ENCODE measurements at places on chromosomes 2 and 18. TPM values are rescaled to one million over a fixed set of nuclear protein-coding genes. Genes with fewer than 3 reads are reported as not detected.

The DSEL gene
- total RNA-seq: 2.4 TPM

DNA sequence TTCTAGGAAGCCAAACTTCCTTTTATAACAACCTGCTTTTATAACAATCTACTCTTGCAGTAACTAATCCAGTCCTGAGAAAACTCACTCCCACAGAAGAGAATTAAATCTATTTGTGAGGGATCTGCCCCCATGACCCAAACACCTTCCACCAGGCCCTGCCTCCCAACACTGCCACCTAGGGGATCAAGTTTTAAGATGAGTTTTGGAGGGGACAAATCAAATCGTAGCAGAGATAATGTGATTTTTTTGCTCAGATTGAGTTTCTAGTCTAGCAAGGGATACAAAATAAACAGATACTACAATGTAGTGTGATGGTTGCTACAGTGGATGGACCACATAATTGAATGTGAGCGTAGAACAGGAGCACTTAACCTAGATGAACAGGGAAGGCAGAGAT, 52.2 kb downstream of the NCOA1 start:
- peak; percentile 3 for DNase-seq

The FAM237A gene
- not detected for total RNA-seq

DNA sequence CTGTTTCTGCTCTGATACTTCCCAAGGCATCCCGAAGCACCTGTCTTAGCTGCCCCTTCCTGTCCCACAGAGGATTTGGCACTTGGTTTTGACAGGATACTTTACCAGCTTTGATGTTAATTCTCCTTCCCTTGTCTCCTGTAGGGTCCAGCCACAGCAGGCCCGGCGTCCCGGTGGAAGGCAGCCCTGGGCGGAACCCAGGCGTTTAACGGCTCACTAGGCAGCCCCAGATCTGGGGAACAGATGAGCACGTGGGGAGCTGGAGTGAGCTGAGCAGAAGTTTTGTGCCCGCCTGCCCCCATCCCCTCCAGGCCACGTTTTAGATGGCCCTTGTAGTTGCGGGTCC, 11.4 kb downstream of the ANKRD23 start:
- no peak for DNase-seq

The GALR1 gene
- not detected for total RNA-seq

The LOXHD1 gene
- total RNA-seq: not detected

The MDH1B gene
- not detected for total RNA-seq

The ASAP2 gene
- total RNA-seq: 0.38 TPM

DNA sequence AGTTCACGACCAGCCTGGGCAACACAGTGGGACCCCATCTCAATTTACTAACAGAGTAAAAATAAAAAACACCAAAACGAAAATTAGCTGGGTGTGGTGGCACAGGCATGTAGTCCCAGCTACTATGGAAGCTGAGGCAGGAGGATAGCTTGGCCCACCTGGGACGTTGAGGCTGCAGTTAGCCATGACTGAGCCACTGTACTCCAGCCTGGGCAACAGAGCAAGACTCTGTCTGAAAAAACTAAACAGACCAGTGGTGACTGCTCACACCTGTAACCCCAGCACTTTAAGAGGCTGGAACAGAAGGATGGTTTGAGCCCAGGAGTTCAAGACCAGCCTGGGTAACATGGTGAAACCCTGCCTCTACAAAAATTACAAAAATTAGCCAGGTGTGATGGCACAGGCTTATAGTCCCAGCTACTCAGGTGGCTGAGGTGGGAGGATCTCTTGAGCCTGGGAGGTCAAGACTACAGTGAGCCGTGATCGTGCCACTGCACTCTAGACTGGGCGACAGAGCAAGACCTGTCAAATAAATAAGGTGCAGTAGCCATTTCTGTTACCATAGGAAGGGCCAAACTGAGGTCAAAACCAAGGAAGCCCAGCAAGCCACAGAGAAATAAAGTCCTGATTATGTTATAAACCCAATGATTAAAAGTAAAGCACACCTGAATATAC, 14.0 kb downstream of the USP34 start:
- DNase-seq: no peak

- no peak for DNase-seq
Observed at GRCh38 chr2:63843791-63844190, 2.1 kb downstream of the UGP2 start.

The RUFY4 gene
- 0.65 TPM for total RNA-seq

GRCh38 chr2:24049485-24050021, at the start of gene FKBP1B:
TSS of gene FKBP1B (plus strand) at chr2:24049741. CDS start at chr2:24049850, 109 bp downstream.
- DNase-seq: peak; percentile 14
